ENCODE measurements at places on chromosomes 1 and 21.

- peak; percentile 32 for DNase-seq
Measured at GRCh38 chr1:101288491-101288944, 51.7 kb downstream of the S1PR1 start.

DNA sequence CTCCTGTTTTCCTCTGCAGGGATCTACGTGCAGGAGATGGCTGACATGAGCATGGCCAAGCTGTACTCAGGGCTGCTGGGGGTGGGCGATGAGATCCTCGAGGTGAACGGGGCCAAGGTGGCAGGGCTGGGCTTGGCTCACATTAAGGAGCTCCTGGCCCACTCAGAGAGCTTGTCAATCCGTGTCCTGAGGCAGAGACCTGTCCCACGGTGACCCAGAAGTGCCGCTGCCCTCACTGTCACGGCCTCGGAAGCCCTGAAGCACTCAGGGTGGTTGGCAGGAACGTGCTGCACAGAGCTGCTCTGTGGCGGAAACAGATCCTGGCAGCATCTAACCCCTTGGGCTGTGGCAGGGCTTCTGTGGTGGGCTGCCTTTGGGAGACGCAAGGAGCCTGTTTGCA, 37.6 kb downstream of the KIAA1614 start:
- no peak for DNase-seq

GRCh38 chr1:87673309-87673708, 344.6 kb downstream of the LMO4 start:
- DNase-seq, result no peak

- no peak for DNase-seq
Measured at GRCh38 chr21:37367703-37368540, 1.3 kb downstream of the DYRK1A start.

- DNase-seq, result no peak
Measured at GRCh38 chr1:29805896-29806160, 569.5 kb downstream of the PTPRU start.

- no peak for DNase-seq
Measured at GRCh38 chr1:12456979-12457378, 161.0 kb downstream of the DHRS3 start.

DNA sequence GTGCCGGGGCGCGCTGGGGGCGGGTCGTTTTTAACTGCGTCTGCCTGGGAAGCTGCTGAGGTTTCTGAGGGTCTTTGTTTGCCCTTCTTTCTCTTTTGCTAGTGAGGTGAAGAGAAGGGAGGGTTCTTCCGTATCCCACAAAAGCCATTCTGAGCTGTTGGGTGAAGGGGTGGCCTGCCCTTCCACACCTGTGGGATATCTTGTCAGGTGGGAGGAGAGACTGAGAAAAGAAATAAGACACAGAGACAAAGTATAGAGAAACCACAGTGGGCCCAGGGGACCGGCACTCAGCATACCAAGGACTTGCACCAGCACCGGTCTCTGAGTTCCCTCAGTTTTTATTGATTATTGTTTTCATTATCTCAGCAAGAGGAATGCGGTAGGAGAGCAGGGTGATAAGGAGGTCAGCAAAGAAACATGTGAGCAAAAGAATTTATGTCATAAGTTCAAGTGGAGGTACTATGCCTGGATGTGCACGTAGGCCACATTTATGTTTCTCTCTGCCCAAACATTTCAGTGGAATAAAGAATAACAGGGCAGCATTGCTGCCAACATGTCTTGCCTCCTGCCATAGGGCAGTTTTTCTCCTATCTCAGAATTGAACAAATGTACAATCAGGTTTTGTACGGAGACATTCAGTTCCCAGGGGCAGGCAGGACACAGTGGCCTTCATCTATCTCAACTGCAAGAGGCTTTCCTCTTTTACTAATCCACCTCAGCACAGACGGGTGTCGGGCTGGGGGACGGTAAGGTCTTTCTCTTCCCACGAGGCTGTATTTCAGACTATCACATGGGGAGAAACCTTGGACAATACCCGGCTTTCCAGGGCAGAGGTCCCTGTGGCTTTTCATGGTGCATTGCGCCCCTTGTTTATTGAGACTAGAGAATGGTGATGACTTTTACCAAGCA, 972 bp downstream of the PGBD2 start:
- DNase-seq, result no peak

DNA sequence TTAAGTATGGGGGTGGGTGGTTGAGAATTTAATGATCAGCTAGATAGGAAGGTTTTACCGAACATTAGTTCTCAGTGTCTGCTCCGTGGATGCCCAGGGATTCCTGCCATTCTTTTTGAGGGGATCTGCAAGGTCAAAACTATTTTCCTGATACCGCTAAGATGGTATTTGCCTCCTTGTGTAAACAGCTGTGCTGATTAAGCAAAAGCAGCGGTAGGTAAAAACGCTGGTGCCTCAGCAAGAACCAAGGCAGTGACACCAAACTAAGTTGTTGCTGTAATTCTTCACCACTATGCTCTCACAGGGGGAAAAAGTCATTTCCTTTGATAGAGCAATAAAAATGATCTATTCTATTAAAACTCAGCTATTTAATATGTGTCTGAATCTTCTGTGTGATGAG, 229.0 kb downstream of the FMN2 start:
- DNase-seq, result no peak

DNA sequence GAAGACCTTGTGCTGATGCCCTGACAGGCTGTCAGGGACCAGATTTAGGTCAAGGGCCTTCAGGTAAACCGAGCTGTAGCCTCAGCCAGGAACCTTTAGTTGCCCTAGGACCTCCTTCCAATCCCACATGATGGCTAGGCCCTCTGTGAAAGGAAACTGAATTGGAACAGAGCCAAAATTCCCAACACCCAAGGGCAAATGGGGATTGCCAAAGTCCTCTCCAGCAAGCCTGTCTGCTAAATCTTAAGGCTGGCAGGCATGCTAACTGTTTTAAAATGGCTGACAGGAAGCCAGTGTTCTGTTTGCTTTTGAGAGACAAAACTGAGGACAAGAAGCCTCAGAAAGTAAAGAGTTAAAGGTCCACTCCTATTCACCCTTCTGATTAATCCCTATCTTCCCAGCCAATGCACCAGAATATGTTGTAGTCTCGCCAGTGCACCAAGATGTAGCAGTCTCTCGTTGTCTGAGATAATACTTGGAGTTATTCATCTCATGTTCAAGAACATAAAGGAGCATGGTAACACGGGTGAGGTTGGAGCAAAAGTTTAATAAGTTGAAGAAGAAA, 35.1 kb downstream of the MSTO1 start:
- DNase-seq, result no peak

GRCh38 chr1:212698467-212699103, 1.1 kb downstream of the BATF3 start:
- no peak for DNase-seq

DNA sequence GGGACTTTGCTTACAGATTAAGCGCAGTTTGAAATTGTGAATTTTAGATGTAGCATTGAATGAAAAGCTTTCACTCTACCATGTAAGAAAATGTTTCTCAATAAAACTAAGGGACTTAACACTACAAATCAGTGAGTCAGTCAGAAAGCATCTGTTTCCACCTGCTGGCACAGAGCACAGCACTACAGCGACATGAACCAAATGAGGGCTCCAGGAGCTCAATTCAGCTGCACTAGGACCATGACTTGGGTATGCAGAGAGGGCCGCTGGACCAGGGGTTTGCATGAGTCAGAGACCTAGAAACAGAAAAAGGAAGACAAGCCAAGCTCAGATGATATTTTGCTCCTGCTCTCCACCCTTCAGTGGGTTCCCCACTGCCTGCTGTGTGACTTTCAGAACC, 5.2 kb downstream of the SUSD4 start:
- DNase-seq, result no peak

- DNase-seq, result peak; percentile 15
Measured at GRCh38 chr1:22711071-22711470, 432 bp downstream of the EPHB2 start.

GRCh38 chr1:218667781-218668516, 322.8 kb downstream of the TGFB2 start:
- no peak for DNase-seq

DNA sequence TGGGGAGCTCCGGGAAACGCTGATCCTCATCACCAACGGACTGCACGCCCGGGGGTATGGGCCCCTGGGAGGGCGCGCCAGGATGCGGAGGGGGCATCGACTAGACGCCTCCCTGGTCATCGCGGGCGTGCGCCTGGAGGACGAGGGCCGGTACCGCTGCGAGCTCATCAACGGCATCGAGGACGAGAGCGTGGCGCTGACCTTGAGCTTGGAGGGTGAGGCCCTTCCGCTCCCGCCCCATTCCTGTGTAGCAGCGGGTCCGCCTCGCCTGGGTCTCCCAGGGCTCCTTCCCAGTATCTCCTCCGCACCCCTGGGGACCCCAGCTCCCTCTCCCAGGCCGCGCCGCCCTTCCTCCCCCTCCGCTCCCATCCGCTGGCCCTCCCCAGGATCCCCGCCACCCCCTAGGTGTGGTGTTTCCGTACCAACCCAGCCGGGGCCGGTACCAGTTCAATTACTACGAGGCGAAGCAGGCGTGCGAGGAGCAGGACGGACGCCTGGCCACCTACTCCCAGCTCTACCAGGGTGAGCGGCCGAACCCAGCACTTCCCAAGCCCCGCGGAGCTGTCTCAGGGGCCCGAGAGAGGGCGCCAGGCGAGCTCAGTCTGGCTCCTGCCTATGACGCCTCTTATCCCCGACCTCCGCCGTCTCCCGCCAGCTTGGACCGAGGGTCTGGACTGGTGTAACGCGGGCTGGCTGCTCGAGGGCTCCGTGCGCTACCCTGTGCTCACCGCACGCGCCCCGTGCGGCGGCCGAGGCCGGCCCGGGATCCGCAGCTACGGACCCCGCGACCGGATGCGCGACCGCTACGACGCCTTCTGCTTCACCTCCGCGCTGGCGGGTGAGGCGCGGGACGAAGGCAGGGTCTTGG, 5.0 kb downstream of the HAPLN2 start:
- DNase-seq, result peak; percentile 59

DNA sequence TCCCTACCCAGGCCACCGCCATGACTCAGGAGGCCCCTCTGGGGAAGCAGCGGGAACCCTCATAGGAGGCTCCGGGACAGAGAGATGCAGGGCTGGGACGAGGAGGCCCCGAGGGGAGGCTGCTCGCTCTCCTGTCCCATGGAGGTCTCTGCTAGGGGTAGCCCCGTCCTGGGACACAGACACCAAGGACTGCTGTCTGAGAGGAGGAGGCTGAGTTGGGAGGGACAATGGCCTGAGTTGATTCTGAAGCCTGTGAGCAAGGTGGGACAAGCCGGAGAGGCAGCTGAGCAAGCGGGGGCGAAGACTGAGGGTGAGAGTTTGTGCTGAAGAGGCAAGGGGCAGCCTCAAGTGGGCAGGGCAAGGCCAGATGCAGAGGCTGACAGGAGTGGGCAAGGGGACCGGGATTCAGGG, 17.4 kb downstream of the SLC27A3 start:
- no peak for DNase-seq

DNA sequence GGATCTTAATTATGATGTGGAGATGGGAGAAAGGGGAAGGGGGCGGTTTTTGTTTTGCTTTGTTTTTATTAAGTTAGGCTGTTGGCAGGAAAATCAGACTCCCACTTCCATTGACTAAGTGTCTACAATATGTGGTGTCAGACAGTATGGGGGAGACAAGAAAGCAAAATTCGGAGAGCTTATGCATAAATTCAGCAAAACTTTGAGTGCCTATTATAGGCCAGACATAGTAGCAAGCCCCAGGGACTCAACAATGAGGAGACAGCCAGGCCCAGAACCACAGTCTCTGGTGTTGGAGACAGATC, 835 bp upstream of the TSPAN2 start:
- DNase-seq, result no peak

- DNase-seq, result no peak
Measured at GRCh38 chr1:93416183-93416582, 31.7 kb upstream of the FNBP1L start.

DNA sequence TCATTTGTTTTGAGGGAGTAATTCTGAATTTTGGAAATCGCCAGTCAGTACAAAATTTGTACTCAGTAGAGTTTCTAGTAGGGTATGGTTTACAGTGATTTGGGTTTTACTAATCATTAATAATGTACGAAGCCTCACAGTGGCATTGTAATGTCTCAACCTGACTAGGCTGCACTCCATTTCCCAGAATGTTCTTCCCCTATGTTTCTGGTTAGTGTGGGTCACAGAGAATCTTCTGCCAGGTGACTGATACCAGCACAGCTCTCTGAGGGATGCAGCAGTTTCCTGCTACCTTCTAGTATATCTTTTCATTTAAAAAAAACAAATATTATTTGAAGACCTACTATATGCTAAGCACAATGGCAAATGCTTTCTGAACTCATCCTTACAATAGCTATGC, 112.9 kb downstream of the PTPN14 start:
- no peak for DNase-seq

DNA sequence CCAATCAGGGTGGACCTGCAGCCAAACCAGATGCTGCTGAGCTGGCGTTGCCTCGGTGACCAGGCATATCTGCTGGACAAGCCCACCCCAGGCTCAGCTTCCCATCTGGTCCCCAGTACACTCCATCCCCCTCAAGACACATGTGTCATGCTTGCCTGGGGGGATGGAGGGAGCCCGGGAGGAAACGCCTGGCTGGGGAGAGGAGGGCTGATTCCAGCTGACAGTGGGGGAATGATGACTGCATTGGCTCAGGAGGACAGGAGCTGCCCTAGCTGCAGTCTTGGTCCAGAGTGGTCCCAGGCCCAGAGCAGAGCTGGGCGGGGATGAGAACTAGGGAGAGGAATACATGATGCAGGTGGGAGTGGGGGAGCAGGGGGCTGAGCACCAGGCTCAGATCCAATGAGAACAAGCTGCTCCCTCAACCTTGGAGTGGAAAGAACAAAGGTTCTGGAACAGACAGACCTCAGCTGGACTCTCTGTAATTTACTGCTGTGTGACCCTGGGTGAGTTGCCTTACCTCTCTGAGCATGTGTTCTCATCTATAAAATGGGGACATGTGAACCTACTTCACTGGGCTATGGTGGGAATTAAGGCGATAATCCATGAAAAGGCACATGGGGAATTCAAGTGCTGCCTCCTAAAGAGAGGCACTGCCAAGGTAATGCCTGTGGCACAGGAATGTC, 23.1 kb upstream of the ECE1 start:
- DNase-seq, result no peak

DNA sequence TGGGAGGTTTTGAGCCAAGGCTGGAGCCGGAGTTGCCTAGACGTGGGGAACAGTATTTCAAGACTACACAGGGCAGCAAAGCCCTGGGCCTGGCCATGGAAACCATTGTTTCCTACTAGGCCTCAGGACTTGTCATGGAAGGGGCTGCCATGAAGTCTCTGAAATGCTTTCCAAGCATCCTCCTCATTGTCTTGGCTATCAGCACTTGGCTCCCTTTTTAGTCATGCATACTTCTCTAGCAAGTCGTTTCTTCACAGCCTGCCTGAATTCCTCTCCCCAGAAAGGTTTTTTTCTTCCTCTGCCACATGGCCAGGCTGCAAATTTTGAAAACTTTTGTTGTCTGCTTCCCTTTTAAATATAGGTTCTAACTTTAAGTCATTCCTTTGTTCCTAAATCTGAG, 406.6 kb upstream of the TMPRSS15 start:
- no peak for DNase-seq

DNA sequence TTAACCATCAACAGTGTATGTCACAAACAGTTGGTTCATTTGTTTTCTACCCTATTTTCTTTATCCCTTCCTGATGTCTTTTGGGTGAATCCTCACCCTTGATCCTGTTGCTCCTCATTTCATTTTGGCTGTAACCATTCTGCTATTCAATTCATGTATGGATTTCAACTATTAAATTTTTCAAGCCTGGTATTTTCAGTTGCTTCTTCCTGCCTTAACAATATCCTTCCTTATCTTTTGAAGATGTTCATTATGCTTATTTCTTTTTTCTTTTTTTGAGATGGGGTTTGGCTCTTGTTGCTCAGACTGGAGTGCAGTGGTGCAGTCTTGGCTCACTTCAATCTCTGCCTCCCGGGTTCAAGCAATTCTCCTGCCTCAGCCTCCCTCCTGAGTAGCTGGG, 2.8 kb upstream of the RNU5D-1 start:
- no peak for DNase-seq

Measured in NCI-H2081 (cell line).